CD4-positive, alpha-beta T cell treated with Interleukin-17A for 1 hour (primary cell): ENCODE measurements at places on chromosomes 16 and 17.

DNA sequence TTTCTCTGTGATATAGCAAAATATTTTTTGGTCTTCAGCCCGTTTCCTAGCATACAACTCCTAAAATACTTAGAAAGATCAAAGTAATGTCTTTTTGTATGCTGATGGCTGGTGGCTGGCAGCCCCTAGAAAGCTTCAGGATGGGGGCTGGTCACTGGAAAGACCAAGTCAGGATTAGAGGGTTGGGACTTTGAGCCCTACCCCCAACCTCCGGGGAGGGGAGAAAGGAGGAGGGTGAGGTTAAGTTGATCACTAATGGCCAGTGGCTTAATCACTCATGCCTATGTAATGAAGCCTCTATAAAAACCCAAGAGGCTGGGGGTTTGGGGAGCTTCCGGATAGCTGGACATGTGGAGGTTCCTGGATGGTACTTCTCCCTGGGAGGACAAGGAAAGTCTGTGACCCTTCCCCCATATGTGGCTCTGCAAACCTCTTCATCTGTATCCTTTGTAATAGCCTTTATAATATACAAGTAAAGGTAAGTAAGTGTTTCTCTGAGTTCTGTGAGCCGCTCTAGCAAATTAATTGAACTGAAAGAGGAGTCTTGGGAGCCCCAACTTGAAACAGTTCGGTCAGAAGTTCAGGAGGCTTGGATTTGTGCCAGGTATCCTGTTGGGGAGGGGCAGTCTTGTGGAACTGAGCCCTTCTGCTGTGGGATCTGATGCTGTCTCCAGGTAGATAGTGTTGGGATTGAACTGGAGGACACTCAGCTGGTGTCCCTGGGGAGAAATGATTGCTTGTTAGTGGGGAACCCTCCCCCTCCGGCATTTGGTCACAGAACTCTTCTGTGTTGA, 3.5 kb downstream of the SLC7A6 start:
- no peak for DNase-seq

DNA sequence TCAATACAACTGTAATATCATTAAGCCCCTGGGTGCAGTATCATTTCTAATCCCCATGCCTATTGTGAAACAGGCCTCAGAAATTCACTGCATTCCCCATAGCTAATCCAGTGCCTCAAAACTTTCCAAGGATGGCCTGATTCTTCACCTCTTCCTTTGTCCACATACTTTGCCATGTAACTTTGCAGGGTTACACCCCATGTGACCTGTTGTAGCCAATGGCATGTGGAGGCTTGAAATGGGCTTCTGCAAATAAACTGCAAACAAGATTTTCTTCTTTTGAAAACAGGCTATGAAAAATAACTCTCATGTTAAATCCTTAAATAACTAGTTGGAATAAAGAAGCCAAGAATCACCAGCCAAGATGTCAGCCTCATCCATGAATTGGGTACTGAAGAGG, 35.9 kb downstream of the ABCA10 start:
- no peak for DNase-seq

DNA sequence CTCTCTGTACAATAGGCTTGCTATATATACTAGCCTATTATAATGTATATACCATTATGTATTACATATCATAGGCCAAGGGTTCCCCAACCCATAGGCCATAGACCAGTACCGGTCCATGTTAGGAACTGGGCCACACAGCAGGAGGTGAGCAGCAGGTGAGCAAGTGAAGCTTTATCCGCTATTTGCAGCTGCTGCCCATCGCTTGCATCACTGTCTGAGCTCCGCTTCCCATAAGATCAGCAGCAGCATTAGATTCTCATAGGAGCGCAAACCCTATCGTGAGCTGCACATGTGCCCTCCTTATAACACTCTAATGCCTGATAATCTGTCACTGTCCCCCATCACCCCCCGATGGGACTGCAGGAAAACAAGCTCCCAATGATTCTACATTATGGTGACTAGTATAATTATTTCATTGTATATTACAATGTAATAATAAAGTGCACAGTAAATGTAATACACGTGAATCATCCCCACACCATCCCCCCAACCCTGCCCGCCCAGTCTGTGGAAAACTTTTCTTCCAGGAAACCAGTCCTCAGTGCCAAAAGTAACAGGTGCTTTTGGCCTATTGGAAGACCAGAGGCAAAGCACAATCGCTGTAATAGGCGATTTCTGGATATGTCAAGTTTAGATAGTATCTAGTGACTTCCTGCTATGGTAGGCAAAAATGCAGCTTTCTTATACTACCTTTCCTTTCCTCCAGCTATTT, 84.1 kb downstream of the MYH11 start:
- no peak for DNase-seq

GRCh38 chr16:83742124-83742899, 65.5 kb upstream of the HSBP1 start:
- DNase-seq: no peak

- no peak for DNase-seq
Observed at GRCh38 chr17:43418441-43419374, 19.9 kb downstream of the ARL4D start.

GRCh38 chr17:43334738-43335402, 63.9 kb upstream of the ARL4D start:
- DNase-seq: no peak

GRCh38 chr17:10474536-10474935, 5.2 kb upstream of the MYH4 start:
- DNase-seq: no peak

- no peak for DNase-seq
Observed at GRCh38 chr17:83183951-83184506, 104.6 kb downstream of the METRNL start.

DNA sequence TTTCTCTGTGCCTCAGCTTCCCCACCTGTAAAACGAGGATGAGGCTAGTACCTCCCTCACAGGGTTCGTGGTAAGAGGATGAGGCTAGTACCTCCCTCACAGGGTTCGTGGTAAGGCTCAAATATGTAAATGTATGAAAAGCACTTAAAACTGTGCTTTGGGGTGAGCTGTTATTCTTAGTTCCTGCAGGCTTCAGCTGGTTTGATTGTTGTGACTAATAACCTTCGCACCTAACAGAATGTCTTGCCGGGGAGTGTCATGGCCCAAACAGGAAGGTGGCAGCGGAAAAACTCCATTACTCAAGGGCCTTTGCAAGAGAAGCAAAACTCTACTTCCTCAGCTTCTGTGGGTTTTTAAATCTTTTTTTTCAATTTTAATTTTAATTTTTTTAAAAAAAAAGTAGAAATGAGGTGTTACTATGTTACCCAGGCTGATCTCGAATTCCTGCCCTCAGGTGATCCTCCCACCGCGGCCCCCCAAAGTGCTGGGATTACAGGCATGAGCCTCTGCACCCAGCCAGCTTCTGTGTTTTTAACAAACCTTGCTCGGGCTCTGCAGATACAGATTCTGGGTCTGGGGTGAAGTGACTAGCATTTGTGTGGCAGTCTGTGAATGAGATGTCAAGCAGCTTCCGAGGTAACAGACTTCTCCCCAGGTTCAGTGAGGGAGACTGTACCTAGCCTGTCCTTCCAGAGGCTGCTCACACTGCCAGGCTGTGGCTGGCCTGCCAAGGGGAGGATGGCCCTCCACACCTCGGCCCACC, 103.0 kb downstream of the RAB11FIP4 start:
- peak; percentile 81 for DNase-seq

- no peak for DNase-seq
Observed at GRCh38 chr16:2056077-2056476, 8.3 kb downstream of the TSC2 start.

- DNase-seq: no peak
Observed at GRCh38 chr16:72240466-72240865, 68.5 kb upstream of the PMFBP1 start.

- no peak for DNase-seq
Observed at GRCh38 chr17:70677783-70678647, 508.7 kb downstream of the KCNJ2 start.

- DNase-seq: no peak
Observed at GRCh38 chr17:72137161-72137560, 16.3 kb downstream of the SOX9 start.

DNA sequence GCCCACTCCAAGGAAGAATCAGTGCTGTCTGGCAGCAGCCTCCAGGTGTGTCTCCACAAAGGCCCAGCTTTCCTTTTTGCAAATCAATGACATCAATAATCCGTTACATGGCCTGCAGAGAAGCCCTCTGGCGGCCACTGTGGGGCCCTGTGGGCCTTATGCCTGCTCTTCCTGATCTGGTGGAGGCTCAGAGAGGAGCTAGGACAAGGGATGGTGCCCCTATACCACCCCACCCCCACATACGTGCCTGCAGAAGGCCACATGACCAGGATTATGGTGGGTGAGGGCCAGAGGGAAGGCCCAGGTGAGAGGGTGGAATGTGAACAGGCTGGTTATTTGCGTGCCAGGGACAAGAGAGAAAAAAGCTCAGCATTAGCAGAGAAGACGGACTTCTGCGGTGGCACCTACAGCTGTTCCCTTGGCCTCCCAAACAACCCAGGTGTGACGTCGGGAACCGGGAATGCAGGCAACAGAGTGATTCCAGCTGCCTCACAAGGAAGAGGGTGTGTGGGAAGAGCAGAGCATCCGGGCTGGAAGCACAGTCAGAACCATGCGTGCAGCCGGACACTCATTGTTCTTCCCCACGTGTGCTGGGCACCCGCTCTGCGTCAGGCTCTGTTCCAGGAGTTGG, 22.5 kb downstream of the EIF4A3 start:
- DNase-seq: no peak

- DNase-seq: no peak
Observed at GRCh38 chr17:79620207-79621038, 9.6 kb upstream of the RBFOX3 start.

GRCh38 chr16:23852794-23853562, 17.2 kb downstream of the PRKCB start:
- no peak for DNase-seq

- DNase-seq: no peak
Observed at GRCh38 chr17:77735566-77736198, 222.8 kb upstream of the TNRC6C start.

- DNase-seq: peak; percentile 91
Observed at GRCh38 chr17:41786227-41787020, at the start of gene JUP. TSS of gene JUP (minus strand) at chr17:41786711. CDS start at chr17:41771854, 14,857 bp downstream.

- no peak for DNase-seq
Observed at GRCh38 chr16:88731699-88732098, 25.4 kb downstream of the CTU2 start.

GRCh38 chr17:81170727-81171494, 4.9 kb upstream of the AATK start:
- no peak for DNase-seq

DNA sequence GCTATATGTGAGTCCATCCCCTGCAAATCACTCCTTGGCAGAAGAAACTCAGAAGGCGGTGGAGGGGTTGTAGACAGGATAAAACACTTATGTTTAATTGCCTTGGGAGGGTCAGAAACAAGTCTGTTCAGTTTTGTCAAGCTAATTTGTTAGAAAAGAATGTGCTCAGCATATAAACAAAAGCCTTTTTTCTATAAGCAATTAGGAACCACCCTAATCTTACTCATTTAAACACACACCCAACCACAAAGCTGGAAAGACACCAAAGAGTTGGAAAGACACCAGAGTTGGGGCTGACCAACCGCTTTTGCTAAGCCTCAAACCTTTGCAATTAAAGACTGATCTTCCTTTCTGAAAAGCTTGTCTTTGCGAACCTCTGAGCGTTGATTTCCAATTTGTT, 439.2 kb upstream of the ERCC4 start:
- no peak for DNase-seq

DNA sequence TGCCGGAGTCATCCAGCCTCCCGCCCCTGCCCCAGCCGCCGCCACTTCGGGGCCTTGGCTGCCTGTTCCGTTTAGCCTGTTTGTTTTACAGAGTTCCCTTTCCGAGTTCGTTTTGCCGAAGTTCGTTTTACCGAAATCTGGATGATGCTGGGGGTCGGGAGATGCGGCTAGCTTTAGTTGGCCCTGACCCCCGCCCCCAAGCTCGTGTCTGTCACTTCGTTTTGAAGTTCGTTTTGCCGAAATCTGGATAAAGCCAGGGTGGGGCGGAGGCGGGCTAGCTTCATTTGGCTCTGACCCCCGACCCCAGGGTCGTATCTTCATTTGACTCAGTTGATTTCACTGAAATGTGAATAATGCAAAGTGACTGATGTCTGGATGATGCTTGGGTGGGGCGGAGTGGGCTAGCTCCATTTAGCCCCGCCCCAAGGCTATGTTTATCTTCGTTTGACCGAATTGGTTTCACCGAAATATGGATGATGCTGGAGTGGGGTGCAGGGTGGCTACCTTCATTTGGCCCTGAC, 591 bp downstream of the PSMD7 start:
- peak; percentile 38 for DNase-seq

DNA sequence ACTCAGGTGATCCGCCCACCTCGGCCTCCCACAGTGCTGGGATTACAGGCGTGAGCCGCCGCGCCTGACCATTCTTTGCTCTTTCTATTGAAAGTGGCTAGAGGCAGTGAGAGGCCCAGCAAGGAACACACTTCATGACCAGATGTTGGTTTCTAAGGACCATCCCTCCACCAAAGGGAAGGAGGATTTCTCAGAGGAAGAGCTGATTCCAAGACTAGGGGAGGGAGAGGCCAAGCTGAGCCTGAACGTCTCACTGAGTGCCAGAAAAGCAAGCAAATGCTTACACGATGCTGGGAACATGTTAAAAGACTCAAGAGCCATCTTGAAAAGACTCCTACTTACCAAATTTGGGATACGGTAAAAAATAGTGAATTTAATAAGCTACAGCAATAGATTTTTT, 79.2 kb downstream of the MRM3 start:
- no peak for DNase-seq

DNA sequence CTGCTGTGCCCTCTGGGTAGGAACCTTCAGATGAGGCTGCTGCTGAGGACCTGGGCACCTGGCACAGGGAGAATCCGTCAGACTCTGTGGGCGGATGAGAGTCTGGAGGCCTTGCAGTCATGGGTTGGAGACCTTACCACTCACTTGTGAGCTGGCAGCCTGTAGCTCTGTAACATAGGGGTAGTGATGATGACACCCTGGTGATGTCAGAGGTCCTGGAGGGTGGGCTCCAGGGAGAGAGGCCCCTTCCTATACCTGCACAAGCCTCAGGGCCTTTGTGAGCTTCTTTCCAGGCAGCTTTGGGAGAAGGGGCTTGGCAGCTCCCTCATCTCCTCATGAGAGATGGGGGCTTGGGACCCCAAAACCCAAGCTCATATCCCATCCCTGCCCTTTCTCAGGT, 1.6 kb downstream of the MIEF2 start:
- no peak for DNase-seq

GRCh38 chr17:31524926-31525800, 133.7 kb downstream of the RAB11FIP4 start:
- peak; percentile 86 for DNase-seq

DNA sequence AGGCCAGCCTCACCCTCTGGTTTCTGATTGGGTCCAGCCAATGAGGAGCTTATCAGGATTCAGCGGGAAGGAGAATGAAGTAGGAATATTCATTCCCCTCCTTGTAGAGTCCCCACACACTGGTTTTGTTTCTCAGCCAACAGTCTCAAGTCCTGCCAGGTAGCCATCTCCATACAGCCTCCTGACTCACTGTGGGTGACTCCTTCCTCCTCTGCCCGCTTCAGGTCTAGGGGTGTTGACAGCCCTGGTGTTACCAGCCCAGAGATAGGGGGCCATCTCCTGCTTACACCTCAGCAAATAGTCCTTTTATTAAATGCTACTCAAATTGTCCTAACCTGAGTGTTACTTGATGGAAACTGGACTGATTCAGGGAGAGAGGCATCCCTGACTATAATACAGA, 4.0 kb upstream of the MFAP4 start:
- DNase-seq: no peak

- no peak for DNase-seq
Observed at GRCh38 chr16:74026373-74027281, 270.0 kb upstream of the PSMD7 start.

GRCh38 chr16:3071655-3072054, 6.2 kb downstream of the IL32 start:
- DNase-seq: peak; percentile 39

GRCh38 chr16:6483469-6484033, 849.1 kb upstream of the RBFOX1 start:
- no peak for DNase-seq

GRCh38 chr17:82235775-82236141, 6.9 kb downstream of the SLC16A3 start:
- DNase-seq: no peak
